Kasumi-1 (cell line): ENCODE measurements at places on chromosomes 12 and 14.

GRCh38 chr12:65510007-65510406 is 231.5 kb downstream of the MSRB3 start:
- DNase-seq, result no peak

DNA sequence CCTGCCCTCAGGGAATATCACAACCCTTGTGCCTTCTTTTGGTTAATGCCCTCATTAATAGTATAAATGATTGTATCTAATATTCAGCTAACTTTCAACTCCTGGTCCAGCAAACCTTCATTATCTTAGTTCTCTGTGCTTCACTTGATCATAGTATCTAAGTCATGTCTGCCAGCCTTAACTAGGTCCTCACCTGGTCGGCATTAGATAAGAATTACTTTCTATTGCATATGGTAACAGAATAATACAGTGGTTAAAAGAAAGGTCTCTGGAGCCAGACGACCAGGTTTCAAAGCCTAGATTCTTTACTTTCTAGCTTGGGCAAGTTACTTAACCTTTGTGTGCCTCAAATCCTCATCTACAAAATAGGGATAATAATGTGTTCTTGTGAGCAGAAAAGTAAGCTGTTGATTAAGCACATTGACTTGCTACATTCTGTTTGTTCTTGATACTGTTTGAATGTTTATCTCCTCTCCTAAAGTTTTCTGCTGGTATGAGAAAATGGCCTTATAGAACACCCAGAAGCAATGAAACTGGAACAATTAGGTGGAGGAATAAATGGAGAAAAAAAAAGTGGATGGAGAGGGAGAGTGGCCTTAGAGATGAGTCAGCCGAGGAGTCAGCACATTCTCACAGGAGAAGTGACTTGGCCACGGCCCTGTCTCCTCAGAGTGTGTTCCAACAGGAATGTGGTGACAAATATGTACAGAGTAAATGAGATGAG is 176.1 kb downstream of the SLC25A21 start:
- no peak for DNase-seq

- no peak for DNase-seq
Measured at GRCh38 chr14:60544659-60545058, 35.7 kb downstream of the SIX6 start.

DNA sequence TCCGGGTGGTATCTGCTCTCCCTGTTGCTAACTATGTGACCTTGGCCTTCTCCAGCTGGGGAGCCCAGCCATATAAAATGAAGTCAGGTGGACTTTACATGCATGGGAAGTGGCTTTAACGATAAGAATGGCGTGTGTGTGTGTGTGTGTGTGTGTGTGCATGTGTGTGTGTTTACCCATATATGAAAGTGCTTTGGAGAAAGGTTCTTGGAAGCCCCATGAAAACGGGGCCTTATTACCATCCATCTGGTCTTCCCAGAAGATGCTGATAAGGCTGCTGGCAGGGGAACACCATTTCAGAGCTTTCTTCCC is 94.8 kb downstream of the LRRC74A start:
- no peak for DNase-seq

GRCh38 chr12:127191129-127191528 is 1075.8 kb upstream of the TMEM132C start:
- DNase-seq, result no peak

DNA sequence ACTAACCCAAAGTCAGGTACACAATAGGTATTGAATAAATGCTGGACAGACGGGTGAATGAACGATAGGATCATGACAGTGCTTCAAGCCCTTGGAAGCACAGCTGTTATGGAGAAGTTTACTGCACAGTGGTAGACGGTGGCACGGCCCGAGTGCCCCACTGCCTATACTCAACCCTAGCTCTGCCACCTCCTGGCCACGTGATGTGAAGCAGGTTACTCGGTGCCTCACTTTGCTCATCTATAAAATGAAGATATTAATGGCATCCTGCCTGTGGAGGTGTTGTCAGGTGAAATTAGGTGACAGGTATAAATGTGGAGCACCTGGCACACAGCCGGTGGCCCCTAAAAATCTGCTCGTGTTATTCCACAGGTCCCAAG is 5.8 kb downstream of the ASB2 start:
- peak; percentile 56 for DNase-seq

DNA sequence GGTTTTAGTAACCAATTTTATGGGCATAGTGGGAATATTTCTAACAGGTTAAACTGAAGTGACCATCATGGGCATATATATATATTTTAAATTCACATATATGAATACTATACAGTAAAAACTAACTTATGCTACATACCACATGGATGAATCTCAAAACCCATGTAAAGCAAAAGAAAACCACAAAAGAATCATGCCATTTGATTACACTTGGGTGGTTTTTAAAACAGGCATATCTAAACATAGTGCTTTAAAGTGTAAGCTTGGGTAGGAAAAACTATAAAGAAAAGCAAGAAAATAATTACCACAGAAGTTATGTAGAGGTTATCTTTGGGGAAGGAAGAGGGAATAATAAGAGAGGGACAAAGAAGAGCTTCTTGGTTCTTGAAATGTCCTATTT is 326.1 kb downstream of the NAV3 start:
- DNase-seq, result no peak

DNA sequence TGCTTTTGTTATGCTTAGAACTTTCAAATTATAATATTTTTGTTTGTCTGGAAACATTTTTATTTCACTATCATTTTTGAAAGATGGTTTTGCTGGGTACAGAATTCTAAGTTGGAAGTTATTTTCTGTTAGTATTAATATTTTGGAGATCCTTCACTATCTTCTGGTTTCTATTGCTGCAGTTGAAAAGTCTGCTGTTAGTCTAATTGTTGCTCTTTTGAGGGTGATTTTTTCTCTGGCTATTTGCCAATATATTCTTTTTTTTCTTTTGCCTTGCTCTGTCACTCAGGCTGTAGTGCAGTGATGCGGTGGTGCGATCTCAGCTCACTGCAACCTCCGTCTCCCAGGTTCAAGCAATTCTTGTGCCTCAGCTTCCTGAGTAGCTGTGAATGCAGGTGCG is 28.2 kb upstream of the ARID2 start:
- DNase-seq, result no peak

GRCh38 chr12:102067574-102068258 is 5.9 kb upstream of the WASHC3 start:
- DNase-seq, result no peak

DNA sequence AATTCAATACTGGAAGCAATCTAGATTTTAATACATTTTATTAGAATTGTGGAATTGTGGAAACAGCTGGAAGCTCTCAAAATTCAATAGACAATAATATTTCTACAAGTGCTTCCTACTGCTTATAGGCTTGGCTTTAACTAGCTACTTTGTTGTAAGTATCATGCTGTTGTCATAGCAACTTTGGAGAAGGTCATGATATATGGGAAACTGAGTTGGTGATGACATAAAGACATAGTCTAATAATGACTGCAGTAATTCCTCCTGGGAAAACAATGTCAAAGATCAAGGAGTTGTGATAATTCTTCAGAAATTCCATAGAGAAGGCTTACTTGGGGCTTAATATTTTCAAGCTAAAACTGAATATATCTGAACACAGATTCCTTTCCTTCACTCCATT is 266.6 kb downstream of the KIF21A start:
- no peak for DNase-seq
